ENCODE measurements at places on chromosomes 3 and 15.
A peak's percentile ranks its signal among the peaks of the same experiment; 100 is the strongest.

DNA sequence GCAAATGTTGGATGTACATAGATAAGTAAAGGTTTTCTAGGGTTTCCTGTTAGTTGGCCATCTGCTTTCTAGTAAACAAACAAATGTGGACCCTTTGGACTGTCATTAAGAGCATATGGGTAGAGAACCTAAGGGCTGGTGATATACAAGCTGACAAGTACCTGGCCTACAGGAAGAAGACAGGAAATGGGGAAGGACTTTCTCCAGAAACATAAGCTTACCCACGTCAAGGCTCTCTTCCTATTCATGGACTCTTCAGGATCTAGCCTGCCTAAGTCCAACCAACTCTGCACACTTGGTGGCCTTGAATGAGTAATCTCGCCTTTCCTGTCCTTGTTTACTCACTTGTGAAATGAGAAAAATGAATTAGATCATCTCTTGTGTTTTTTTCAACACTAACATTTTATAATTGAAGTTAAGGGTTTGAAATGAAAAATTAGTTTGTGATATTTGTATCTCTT lies 22.2 kb upstream of the GOLIM4 start:
- DNase-seq: no peak

DNA sequence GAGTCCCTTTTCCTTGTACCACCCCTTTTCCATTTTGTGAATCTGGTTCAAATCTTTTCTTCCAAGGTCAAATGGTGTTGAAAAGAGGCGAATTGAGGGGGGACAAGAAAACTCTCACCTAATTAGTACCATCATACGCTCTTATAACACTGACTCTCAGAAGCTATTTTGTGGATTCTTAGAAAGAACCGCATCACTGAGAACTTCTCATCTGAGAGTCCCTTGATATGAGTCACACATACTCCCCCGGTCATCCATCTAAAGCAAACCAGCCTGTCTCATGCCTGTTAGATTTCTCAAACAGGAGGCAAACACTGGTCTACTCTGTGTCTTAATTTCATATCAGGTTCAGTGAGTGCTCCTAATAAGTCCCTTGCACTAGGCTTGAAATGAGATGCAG lies 76.5 kb upstream of the SPRED1 start:
- DNase-seq: no peak

GRCh38 chr15:67166280-67167009 lies 88.0 kb downstream of the AAGAB start:
- DNase-seq: no peak

GRCh38 chr3:151426341-151426657 lies 34.6 kb downstream of the IGSF10 start:
- no peak for DNase-seq

GRCh38 chr3:162764808-162765071 lies 1268.1 kb downstream of the OTOL1 start:
- DNase-seq: no peak

DNA sequence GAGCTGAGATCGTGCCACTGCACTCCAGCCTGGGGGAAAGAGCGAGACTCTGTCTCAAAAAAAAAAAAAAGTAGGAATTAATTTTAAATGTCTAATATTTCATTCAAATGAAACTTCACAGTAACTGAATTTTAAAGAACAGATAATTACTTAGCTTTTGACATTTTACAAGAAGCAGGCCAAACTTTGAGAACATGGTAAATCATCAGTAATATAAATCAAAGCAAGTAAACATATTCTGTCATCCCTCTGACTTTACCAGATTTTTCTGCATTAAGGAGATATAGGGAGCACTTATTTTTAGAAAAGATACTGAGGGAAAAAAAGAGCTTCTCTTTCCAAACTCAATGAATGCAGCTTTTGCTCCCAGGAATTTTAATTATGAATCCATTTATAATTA lies 37.0 kb downstream of the NR1I2 start:
- DNase-seq: no peak

- no peak for DNase-seq
These were observed 129.0 kb downstream of the ERC2 start for GRCh38 chr3:56339244-56339643.

DNA sequence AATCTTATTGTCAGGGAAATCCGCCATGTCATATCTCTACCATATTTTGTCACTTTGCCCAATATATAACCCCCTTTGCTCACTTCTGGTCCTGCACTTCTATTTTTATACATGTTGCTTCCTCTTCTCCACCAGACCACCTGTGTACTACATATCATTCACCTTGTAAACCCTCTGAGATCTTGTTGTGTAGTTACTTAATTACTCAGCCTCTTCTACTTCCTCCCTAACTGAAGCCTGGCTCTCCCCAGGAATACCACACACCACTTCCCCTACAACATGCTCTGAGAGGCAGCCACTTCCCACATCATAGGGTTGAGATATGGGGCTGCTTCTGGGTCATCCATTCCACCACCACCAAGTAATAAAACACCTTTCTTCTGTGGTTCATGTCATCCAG lies 10.0 kb downstream of the HEXA start:
- peak; percentile 7 for DNase-seq

GRCh38 chr3:107670986-107671385 lies 148.2 kb downstream of the BBX start:
- DNase-seq: no peak

- no peak for DNase-seq
These were observed 23.8 kb upstream of the SNRPA1 start for GRCh38 chr15:101318839-101319238.

DNA sequence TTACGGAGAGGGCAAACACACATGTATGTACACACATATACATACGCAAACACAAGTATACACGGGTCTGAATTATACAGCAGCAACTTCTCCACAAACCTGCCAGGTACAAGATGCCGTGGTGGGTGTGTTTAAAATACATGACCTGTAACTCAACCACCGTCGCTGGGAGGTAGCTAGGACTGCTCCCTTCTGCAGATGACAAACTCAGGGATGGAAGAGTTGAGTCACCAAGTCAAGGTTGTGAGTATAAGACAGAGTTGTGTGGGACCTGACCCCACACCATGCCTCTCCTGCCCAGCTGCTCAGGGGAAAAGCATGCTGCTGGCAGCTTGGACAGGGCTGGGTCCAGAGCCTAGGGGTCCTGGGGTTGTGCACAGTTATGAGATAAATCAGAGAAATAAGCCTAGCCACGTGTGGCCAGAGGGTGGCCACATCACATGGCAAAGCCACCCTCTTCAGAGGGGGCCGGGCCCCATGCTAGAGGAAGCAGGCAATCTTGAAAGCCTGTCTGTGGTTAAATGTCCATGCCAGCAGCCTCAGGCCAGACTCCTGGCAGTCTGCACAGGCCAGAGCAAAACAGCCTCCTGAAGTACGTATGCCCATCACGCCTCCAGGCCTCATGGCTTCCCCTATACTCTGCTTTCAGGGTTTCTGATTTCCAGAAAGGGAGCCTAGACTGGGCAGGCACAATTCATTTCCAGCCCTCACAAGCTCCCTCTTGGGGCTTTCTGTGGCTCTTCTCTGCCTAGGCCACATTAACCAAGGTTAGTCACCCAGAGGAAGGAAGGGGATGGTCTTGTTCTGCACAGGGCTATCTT lies 107.7 kb upstream of the RPL32 start:
- DNase-seq: no peak

- DNase-seq: no peak
These were observed 8.7 kb upstream of the LRRC58 start for GRCh38 chr3:120357807-120358206.

DNA sequence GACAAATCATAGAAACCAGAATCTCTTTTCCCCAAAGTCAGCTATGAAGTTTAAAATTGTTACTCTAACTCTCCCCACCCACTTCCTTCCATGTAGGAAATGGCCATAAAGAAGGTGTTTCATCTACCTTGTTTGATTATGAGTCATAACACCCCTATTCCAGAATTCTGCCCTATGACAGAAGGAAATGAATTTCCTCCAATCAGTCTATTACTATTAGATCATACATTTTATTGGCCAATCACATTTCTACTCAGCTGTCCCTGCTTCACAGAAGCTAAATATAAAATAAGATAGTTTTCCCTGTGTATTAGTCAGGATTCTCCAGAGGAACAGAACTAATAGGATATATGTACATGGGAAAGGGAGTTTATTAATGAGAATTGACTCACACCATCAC lies 102.1 kb downstream of the TGFBR2 start:
- no peak for DNase-seq

GRCh38 chr3:98508582-98508981 lies 11.1 kb downstream of the OR5K2 start:
- DNase-seq: no peak

DNA sequence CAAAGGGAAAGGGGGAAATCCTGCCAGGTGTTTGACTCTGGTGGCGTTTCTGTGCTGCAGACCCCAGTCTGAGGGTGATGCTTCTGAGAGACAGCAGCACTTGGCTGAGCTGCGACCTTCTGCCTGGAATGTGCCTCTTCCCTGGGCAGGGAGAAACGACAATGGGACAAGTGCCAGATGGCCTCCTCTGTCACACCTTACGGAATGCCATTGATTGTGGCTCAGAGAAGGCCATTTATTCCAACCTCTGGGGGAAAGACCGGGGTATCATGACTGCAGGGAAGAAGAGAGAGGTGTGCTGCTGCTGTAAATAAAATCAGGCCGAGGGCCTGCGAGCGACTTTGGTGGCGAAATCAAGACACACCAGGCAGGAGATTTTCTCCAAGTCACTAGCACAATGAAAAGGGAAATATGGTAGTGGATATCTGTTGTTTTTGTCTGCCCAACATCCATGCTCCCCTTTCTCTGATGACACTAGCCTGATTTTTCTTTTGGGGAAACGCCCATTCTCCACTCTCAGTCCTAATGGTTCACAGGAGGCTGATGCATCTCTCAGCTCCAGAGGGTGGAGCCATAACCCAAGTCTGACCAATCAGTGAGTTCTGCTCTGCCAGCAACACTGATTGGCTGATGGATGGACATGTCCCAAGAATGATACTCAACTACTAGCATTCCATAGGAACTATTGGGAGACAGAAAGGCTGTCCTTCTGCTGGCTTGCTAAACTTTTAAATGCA lies 336.1 kb downstream of the FOXP1 start:
- DNase-seq: no peak

DNA sequence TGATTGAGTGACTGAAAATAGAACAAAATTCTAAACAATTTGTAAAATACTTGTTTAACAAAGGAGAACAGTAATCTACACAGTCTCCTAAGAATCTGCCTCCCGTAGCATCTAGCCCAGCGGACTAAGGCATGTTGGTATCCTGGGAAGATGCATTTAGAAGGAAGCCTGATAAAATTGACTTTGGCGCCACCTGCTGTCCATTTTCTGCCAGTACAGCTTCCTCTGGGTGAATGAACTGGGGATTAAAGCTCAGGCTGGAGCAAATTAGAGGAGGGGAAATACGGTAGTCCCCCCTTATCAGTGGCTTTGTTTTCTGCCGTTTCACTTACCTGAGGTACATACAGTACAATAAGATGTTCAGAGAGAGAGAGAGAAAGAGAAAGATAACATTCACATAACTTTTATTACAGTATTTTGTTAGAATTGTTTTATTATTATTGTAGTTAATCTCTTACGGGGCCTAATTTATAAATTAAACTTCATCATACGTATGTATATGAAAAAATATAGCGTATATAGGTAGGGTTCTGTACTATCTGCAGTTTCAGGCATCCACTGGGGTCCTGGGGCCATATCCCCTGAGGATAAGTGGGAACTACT lies 191.6 kb downstream of the GAP43 start:
- DNase-seq: peak; percentile 35

GRCh38 chr3:53650424-53650823 lies 156.0 kb downstream of the CACNA1D start:
- DNase-seq: no peak

- no peak for DNase-seq
These were observed 50.3 kb downstream of the MRPS25 start for GRCh38 chr3:15014606-15015328.

DNA sequence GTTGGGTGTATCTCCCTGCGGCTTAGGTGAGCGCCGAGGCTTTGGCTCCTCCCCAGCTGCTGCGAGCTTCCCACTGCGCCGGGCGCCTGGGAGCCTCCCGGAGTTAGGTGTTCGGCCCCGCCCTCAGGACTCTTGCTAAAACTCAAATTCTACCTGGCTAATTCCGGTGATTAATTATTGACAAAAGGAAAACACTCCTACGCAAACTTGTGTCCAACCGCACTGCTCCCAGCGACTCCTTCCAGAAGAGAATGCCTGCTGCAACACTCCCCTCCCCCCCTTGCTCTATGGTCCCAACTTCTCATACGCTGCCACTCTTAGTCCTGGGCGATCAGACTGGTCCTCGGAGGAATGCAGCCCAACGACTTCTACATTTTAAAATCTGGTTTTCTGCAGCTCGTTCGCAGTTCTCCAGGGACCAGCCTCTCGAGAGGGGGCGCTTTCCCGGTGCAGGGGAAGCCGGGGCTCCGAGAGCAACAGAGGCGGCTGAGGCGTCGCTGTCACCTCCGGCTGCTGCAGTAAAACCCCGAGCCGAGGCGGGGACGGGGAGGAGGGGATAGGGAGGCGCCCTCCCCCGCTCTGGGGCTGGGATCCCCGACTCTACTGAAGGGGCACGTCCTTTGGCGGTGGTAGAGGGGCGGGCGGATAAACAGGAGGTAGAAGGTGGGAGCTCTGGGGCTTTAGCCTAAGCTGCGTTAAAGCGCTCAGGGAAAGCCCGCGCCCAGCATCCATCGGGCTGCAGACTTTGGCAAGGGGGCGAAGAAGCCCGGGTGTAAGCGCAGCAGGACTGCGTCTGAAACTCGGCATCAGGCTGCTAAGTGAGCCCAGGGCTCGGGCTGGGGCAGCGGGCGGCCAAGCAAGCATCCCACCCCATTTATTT lies at the start of gene SPTSSB:
Gene SPTSSB, minus strand, starts transcription at position 77 of the 880 bp plus-strand sequence. CDS start 25,194 bp downstream, outside the sequence.
- no peak for DNase-seq

- DNase-seq: no peak
These were observed 6.5 kb downstream of the SQOR start for GRCh38 chr15:45641374-45641781.

GRCh38 chr15:49152552-49153312 lies 2.7 kb downstream of the COPS2 start:
- DNase-seq: no peak

DNA sequence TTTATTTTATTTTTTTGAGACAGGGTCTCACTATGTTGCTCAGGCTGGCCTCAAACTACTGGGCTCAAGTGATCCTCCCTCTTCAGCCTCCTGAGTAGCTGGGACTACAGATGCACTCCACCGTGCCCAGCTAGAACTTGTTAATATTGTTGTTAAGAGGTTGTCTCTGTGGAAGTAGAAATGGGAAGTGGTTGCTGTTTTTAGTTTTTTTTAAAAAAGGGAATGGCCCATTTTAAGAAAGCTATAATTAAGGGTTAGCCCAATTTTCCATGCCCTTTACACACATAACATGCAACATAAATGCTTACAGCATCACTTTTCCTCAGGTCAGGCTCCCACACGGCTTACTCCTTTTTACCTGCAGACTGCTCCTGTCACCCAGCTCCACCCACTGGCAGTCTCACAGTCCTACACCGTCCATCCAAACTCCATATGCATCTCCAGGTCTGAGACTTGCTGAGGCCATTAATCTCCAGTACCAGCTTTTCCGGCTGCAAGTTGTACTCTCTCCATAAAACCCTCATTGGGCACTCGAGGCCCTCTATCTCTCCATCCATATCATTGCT lies 19.8 kb downstream of the MORC1 start:
- no peak for DNase-seq

- DNase-seq: peak; percentile 47
These were observed 202.0 kb downstream of the AKAP13 start for GRCh38 chr15:85582131-85583079.
